Type B pancreatic cell (in vitro differentiated cells): ENCODE measurements at places on chromosomes 2 and 18. TPM values are rescaled to one million over a fixed set of nuclear protein-coding genes. Genes with fewer than 3 reads are reported as not detected.

- no peak for DNase-seq
- no peaks in the 10 kb centered on the region for H3K36me3 ChIP-seq
- H3K4me1 ChIP-seq, result no peaks in the 10 kb centered on the region
- H3K27me3 ChIP-seq, result no peaks in the 10 kb centered on the region
- H3K4me3 ChIP-seq, result no peak overlapping the region
Observed at GRCh38 chr2:200534572-200534971, 8.6 kb downstream of the SGO2 start.

DNA sequence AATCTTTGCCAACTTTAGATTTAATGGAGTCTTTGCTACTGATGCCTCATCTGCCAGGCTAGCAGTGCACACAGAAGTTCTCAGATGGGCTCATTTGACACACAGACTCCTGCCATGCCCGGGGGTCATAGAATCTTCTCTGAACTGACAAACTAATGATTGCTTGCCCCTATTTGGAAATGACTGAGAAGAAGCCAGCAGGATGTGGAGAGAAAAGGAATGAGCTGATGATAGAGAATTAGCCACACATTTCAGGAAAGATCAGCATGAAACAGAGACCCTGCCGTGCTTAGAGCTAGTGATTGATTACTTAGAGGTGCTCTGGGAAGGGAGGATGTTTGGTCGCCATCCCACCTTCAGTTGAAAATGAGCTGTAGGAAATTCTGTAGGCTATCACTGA is 178.5 kb downstream of the TPGS2 start:
- no peak overlapping the region for H3K4me3 ChIP-seq
- H3K27me3 ChIP-seq, result peaks cover 13% of the 10 kb centered on the region
- peaks cover 4% of the 10 kb centered on the region for H3K36me3 ChIP-seq
- no peak overlapping the region for H3K27ac ChIP-seq
- no peak for DNase-seq

- no peak overlapping the region for H3K27ac ChIP-seq
- no peak for DNase-seq
Observed at GRCh38 chr2:195768431-195768830, 111.4 kb downstream of the SLC39A10 start.

GRCh38 chr18:47978603-47979002 is 48.1 kb upstream of the SMAD2 start:
- no peak overlapping the region for H3K27ac ChIP-seq
- no peaks in the 10 kb centered on the region for H3K36me3 ChIP-seq
- no peak for DNase-seq
- no peaks in the 10 kb centered on the region for H3K27me3 ChIP-seq
- no peak overlapping the region for H3K4me3 ChIP-seq

DNA sequence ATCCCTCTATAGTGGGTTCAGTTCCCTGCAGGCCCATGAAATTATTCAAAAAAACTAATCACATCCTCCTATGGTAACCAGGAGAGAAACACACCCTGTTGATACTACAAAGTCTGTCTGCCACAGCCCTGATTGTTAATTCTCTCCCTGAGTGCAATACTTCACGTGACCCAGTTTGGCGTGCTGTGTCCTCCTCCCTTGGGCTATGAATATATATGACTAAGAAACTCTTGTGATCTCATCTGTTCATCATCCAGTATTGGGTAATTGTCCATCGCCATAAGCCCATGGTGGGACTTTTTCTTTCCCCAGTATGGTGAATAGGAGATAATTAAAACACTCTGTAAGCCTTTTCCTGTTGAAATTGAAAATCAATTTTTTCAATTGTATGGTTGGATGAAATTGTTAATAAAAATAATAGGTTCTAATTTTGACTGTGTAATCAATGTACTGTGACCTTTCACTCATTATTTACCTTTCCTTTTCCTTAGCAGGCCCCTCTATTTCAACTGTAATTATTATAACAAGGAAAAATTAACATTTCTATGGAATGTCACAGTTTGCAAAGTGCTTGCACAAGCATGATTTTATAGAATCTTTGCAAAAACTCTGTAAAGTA is 1822.6 kb downstream of the SUCLG1 start:
- H3K36me3 ChIP-seq, result no peaks in the 10 kb centered on the region
- no peaks in the 10 kb centered on the region for H3K27me3 ChIP-seq
- no peak overlapping the region for H3K27ac ChIP-seq
- no peak overlapping the region for H3K4me3 ChIP-seq
- H3K4me1 ChIP-seq, result no peaks in the 10 kb centered on the region

- peaks cover 4% of the 10 kb centered on the region for H3K4me1 ChIP-seq
- H3K27me3 ChIP-seq, result peaks cover 21% of the 10 kb centered on the region
- peak; percentile 45 for DNase-seq
- no peak overlapping the region for H3K4me3 ChIP-seq
Observed at GRCh38 chr2:71005271-71006202, 10.9 kb upstream of the TEX261 start.

DNA sequence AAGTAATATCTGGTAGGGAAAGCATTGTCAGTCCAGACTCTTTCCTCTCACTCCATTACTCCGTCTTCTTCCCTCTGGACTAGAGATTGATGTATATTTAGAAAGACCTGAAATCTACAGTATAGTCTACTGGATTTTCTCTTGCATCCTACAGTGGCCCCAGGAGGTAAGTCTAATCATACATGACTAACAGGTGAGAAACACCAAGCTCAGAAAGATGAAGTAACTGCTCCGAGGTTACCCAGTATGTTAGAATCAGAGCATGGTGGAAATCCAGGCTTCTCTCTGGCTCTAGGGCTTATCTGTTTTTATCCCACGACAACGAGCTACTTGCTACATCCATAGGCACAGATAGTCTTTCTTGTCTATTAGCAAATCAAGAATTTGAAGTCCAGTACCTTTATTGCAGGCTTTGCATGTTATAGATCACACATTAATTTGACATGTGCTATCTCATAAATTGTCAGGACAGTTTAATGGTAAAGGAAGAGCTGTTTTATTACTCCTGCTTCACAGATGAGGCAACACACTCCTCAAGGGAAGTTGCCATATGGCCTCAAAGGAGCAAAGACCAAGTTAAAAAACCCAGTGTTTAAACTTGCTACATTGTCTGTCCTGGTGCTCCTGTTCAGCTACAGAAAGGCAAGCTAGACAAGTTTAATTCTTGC is 484.3 kb downstream of the THSD7B start:
- no peaks in the 10 kb centered on the region for H3K36me3 ChIP-seq
- no peak overlapping the region for H3K4me3 ChIP-seq
- H3K4me1 ChIP-seq, result no peaks in the 10 kb centered on the region
- DNase-seq, result no peak
- H3K27me3 ChIP-seq, result no peaks in the 10 kb centered on the region

DNA sequence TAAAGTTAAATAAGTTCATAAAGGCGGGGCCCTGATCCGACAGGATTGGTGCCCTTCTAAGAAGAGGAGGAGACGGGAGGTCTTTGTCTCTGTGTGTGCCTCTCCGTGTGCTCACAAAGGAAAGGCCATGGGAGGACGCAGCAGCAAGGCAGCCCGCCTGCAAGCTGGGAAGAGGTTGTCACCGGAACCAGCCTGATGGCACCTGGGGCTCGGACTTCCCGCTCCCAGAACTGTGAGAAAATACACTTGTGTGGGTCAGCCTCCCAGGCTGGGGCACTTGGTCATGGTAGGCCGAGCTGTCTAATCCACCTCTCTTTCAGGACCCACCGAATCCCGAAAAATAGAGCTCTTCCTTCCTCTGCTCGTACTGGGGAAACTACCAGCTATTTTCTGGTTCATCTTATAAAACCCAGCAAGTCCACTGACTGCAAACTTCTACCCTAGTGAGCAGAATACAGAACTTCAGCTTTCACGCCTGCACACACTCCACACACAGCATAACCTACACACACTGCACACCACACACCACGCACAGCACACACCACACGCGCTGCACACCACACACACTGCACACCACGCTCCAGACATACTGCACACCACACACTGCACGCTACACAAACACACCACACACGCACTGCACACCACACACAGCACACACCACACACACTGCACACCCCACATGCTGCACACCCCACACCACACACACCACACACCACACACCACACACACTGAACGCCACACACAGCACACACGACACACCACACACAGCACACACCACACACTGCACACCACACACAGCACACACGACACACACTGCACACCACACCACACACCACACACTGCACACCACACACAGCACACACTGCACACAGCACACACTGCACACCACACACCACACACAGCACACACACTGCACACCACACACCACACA is 58.1 kb downstream of the ASB1 start:
- no peaks in the 10 kb centered on the region for H3K27me3 ChIP-seq
- H3K27ac ChIP-seq, result no peak overlapping the region
- H3K4me1 ChIP-seq, result no peaks in the 10 kb centered on the region
- no peak for DNase-seq

GRCh38 chr2:102453501-102453900 is 19.5 kb upstream of the SLC9A4 start:
- no peak for DNase-seq
- peak overlapping the region; percentile 29 for H3K27ac ChIP-seq
- H3K4me3 ChIP-seq, result no peak overlapping the region
- peaks cover 3% of the 10 kb centered on the region for H3K27me3 ChIP-seq
- no peaks in the 10 kb centered on the region for H3K36me3 ChIP-seq
- no peaks in the 10 kb centered on the region for H3K4me1 ChIP-seq

DNA sequence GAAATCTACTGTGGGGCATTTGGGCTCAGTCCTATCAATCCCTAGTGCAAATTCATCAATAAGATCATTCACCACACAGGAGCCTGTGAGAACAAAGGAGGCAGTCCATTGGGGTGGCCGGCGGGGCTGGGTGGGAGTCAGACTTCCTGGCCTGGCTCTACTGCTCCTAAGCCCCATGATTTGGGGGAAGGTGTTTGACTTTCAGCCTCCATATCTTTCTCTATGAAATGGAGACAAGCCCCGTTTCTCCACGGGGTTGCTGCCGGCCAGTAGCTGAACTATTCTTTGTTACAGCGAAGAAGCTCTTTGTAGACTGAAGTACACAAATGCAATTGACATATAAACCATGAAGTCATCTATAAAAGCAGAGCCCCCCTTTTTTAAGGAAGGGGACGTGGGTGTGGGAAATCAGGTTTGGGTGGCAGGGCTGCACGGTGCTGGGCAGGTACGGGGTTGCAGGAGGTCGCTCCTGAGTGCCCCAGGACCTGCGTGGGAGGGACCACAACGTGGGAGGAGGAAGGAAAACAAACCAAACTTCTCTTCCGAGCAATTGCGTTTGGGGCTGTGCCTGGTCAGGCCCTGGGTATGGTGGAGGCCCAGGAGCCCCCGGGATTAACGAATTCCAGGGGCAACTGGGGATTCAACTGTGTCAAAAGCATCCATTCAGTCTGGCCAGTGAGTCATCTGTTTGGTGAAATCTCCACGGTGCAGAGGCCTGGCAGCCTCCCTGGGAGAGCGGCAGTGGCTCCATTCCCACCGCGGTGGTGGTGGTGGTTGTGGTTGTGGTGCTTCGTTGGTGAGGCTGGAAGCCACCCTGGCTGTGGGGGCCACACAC is 18.2 kb downstream of the FBLN7 start:
- H3K27ac ChIP-seq, result peak overlapping the region; percentile 23
- H3K36me3 ChIP-seq, result peaks cover 3% of the 10 kb centered on the region
- H3K4me3 ChIP-seq, result no peak overlapping the region
- H3K4me1 ChIP-seq, result peaks cover 8% of the 10 kb centered on the region
- DNase-seq, result no peak

DNA sequence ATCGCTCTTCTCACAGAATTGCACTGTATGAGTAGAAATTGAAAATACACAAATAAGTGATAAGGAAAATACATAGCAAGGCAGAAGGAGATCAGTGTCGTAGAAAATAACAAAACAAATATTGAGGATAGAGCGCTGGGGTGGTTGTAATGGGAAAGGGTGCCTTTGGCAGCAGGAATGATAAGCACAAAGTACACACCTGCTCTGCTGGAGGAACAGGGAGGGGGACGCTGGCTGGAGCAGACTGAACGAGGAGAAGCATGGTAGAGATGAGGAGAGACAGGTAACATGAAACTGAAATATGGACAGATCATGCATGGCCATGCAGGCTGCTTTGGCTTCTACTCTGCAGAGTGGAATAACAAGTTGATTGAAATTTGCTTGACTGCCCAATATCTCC is 181.2 kb upstream of the FSHR start:
- H3K27me3 ChIP-seq, result no peaks in the 10 kb centered on the region
- H3K27ac ChIP-seq, result no peak overlapping the region
- DNase-seq, result no peak
- no peaks in the 10 kb centered on the region for H3K36me3 ChIP-seq
- no peaks in the 10 kb centered on the region for H3K4me1 ChIP-seq

DNA sequence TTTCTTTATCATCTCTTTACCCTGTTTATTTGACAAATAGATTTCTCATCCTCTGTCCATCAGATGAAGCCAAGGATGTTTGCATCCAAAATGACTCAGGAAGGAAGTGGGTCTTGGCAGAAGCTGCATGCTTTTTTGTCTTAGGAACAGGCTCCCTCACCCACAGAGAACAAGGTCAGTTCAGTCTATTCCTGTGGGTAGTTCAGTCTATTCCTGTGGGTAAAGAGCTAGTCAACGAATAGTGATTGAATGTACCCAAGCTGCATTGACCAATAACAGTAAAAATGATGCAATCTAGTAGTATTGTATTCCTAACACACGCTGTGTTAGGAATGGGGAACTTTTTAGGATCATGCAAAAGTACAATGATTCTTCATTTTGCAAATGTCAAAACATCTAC is 290.8 kb upstream of the TANK start:
- DNase-seq, result no peak
- peaks cover 16% of the 10 kb centered on the region for H3K4me1 ChIP-seq
- H3K36me3 ChIP-seq, result no peaks in the 10 kb centered on the region

- H3K27me3 ChIP-seq, result no peaks in the 10 kb centered on the region
- peaks cover 5% of the 10 kb centered on the region for H3K4me1 ChIP-seq
- H3K4me3 ChIP-seq, result no peak overlapping the region
- DNase-seq, result no peak
- no peaks in the 10 kb centered on the region for H3K36me3 ChIP-seq
Observed at GRCh38 chr2:118697781-118698180, 149.7 kb downstream of the EN1 start.

GRCh38 chr2:70709275-70710037 is 58.5 kb downstream of the ADD2 start:
- H3K36me3 ChIP-seq, result no peaks in the 10 kb centered on the region
- H3K27me3 ChIP-seq, result no peaks in the 10 kb centered on the region
- H3K4me3 ChIP-seq, result no peak overlapping the region
- no peak for DNase-seq

DNA sequence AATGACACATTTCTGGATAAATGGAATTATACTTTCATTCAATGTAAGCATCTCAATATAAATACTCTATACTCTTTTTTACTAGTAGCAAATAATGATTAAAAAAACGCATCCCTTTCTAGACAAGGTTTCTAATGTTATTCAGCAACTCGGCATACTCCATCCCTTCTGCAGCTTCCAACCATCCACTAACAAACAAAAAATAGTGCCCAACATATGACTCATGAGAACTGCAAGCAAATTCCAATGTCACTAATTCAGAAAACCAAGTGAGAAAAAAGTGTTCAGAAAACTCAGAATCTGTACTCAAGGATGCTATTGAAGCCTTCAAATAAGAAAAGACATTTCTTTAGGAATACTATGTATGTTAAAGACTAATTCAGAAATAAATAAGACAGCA is 140.0 kb downstream of the BAZ2B start:
- no peak for DNase-seq
- no peaks in the 10 kb centered on the region for H3K4me1 ChIP-seq
- H3K4me3 ChIP-seq, result no peak overlapping the region
- no peaks in the 10 kb centered on the region for H3K27me3 ChIP-seq

Gene PTPRN
- 17.5 and 35.6 TPM in 2 replicates for total RNA-seq

Gene UGT1A4
- not detected in 2 replicates for total RNA-seq

Gene SERPINB7
- 15.2 and 78.2 TPM in 2 replicates for total RNA-seq

Gene B3GNT7
- total RNA-seq, result 6.8 and 14.4 TPM in 2 replicates

Gene TMEM17
- 1.9 and 4.2 TPM in 2 replicates for total RNA-seq
